ENCODE measurements at places on chromosomes 3 and 15. TPM values are rescaled to one million over a fixed set of nuclear protein-coding genes. Genes with fewer than 3 reads are reported as not detected.

DNA sequence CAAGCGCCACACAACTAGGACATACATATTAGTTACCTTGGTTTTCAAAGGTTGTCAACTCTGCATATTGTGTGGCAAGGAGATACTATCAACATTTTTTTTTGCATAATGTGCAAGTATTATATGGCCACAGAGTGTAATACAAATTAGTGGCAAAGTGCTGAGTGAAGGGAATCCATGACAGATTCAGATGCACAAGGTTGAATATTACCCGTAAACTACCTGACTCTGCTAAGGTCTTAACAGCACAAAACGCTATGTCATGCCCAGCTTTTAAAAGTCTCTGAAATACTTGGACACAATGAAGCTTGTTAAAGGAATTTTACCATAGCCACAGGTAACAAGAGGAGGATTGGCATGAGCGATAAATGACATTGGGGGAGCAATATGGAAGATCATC is 79.0 kb downstream of the SATB1 start:
- H3K4me3 ChIP-seq, result no peak overlapping the region
- no peak for DNase-seq
- H3K4me1 ChIP-seq, result no peaks in the 10 kb centered on the region
- no peak overlapping the region for H3K27ac ChIP-seq

DNA sequence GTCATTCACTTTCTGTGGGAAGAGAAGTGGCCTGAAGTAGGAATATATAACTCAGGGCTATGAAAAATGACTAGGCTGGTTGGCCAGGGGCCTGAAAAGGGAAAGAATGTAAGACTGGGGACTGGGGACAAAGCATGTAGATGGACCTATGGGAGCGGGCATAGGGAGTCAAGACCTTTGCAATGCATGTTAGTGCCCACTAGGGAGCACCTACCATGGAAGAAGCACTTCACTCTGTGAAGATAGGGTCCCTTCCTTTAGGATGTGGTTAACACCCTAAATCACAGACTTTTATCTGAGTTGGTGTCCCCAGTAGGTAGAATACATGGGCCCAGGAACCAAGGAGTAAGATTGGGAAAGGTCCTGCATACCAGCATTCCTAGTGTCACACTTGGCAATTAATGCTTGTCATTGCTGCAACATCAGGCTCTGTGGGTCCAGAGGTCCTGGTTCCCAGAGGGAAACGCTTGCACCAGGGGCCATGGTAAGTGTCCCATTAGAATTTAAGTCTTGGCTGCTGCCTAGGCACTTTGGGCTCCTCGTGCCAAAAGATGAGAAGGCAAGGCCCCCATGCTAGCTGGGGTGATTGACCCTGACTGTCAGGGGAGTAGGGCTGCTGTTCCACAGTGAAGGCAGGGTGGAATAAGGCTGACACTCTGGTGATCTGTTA is 79.6 kb downstream of the CRYGS start:
- H3K36me3 ChIP-seq, result no peaks in the 10 kb centered on the region
- H3K4me1 ChIP-seq, result no peaks in the 10 kb centered on the region
- H3K27ac ChIP-seq, result no peak overlapping the region
- no peak overlapping the region for H3K4me3 ChIP-seq
- DNase-seq, result no peak

GRCh38 chr15:90382320-90382719 is 5.7 kb upstream of the IQGAP1 start:
- no peaks in the 10 kb centered on the region for H3K27me3 ChIP-seq
- H3K27ac ChIP-seq, result no peak overlapping the region
- no peak for DNase-seq
- H3K4me3 ChIP-seq, result no peak overlapping the region

DNA sequence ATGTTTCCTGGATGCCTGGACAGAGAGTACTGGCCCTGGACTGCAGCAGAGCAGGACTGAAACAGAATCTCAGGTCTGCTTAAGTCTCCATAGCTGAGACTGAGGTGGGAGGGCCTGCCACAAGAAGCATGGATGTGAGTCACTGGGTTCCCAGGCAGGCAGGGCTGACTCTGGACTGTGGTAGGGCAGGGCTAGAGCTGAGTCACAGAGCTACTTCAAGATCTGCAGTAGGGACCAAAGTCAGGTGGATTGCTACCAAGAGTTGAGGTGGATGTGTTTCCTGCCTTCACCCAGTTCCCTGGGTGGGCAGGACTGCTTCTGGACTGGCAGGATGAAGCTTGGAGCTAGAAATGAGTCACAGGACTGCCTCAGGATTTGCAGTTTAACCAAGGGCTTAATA is 282.9 kb downstream of the AGBL1 start:
- H3K4me1 ChIP-seq, result no peaks in the 10 kb centered on the region
- no peak for DNase-seq
- no peak overlapping the region for H3K27ac ChIP-seq
- no peak overlapping the region for H3K4me3 ChIP-seq
- H3K27me3 ChIP-seq, result no peaks in the 10 kb centered on the region

DNA sequence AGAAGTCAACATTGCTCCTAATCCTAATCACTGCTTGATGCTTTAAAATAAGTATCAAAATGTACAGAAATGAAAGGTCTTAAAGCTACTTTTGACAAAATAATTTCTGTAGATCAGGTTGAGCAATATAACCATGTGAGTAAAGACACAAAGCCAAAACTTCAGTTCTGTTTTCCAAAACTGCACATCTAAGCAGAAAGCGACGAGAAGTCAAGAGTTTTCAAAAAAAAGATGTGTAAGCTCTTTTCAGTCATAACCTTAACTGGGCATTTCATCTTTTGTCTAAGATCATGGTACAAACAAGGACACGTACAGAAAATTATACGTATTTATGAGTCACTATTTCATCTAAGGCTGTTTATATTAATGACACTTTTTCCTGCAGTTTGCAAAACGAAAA is 608.8 kb downstream of the FOXP1 start:
- H3K36me3 ChIP-seq, result peaks cover 21% of the 10 kb centered on the region
- no peak overlapping the region for H3K27ac ChIP-seq
- H3K27me3 ChIP-seq, result no peaks in the 10 kb centered on the region
- no peak overlapping the region for H3K4me3 ChIP-seq
- H3K4me1 ChIP-seq, result no peaks in the 10 kb centered on the region
- DNase-seq, result no peak

- no peak overlapping the region for H3K4me3 ChIP-seq
- peaks cover 3% of the 10 kb centered on the region for H3K4me1 ChIP-seq
- no peaks in the 10 kb centered on the region for H3K27me3 ChIP-seq
- no peak overlapping the region for H3K27ac ChIP-seq
- no peaks in the 10 kb centered on the region for H3K36me3 ChIP-seq
Observed at GRCh38 chr3:13475871-13476590, 4.1 kb upstream of the HDAC11 start.

- DNase-seq, result no peak
- H3K4me3 ChIP-seq, result no peak overlapping the region
- no peak overlapping the region for H3K27ac ChIP-seq
- peaks cover 17% of the 10 kb centered on the region for H3K4me1 ChIP-seq
- H3K27me3 ChIP-seq, result peaks cover 73% of the 10 kb centered on the region
Observed at GRCh38 chr3:138936741-138937689, 9.9 kb downstream of the FOXL2 start.

DNA sequence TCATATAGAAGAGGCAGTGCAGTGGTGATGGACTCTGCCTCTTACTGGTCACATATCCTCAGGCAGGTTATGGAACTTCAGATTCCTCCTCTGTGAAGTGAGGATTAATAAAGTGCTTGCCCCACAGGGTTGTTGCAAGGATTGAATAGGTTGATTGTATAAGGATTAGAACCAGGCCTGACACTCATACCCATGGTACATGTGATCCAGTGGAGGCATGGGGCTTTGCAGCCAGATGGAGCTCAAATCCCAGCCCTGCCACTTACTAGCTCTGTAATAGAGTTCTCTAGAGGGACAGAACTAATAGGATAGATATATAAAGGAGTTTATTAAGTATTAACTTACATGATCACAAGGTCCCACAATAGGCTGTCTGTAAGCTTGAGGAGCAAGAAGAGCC is 184.6 kb upstream of the EIF1B start:
- DNase-seq, result no peak
- no peaks in the 10 kb centered on the region for H3K27me3 ChIP-seq
- no peaks in the 10 kb centered on the region for H3K4me1 ChIP-seq
- H3K4me3 ChIP-seq, result no peak overlapping the region
- H3K27ac ChIP-seq, result no peak overlapping the region
- H3K36me3 ChIP-seq, result no peaks in the 10 kb centered on the region

DNA sequence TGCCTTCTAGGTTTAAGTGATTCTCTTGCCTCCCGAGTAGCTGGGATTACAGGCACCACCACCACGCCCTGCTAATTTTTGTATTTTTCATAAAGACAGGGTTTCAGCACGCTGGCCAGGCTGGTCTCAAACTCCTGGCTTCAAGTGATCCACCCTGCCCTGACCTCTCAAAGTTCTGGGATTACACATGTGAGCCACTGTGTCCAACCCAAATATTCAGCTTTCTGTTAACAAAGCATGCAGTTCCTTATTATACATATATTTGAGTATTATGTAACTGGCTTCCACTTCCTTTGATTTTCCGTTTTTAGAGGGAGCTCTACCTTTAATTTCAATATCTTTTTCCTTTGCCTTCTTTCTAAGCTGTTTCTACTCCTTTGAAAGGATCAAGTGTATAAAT is 26.1 kb downstream of the TSC22D2 start:
- no peaks in the 10 kb centered on the region for H3K4me1 ChIP-seq
- no peak for DNase-seq
- no peak overlapping the region for H3K4me3 ChIP-seq
- no peaks in the 10 kb centered on the region for H3K36me3 ChIP-seq
- no peak overlapping the region for H3K27ac ChIP-seq

GRCh38 chr15:29568840-29569532 is 253.3 kb downstream of the TJP1 start:
- no peaks in the 10 kb centered on the region for H3K4me1 ChIP-seq
- peak overlapping the region; percentile 55 for H3K4me3 ChIP-seq
- no peaks in the 10 kb centered on the region for H3K36me3 ChIP-seq
- DNase-seq, result peak; percentile 80

DNA sequence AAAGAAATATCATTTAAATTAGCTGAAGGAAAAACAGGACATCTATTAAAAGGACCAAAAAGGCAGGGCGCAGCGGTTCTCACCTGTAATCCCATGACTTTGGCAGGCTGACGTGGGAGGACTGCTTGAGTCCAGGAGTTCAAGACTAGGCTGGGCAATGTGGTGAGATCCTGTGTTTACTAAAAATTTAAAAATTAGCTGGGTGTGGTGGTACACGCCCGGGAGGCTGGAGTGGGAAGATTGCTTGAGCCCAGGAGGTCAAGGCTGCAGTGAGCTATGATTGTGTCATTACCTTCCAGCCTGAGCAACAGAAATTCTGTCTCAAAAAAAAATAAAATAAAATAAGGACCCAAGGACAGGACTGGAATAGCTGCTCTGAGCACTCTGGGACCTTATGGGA is 16.2 kb upstream of the HERC1 start:
- no peak for DNase-seq
- H3K27me3 ChIP-seq, result no peaks in the 10 kb centered on the region
- no peaks in the 10 kb centered on the region for H3K4me1 ChIP-seq
- H3K27ac ChIP-seq, result no peak overlapping the region

GRCh38 chr15:70854666-70854976 is 664 bp upstream of the LARP6 start:
- no peak overlapping the region for H3K4me3 ChIP-seq
- H3K27ac ChIP-seq, result no peak overlapping the region
- H3K36me3 ChIP-seq, result no peaks in the 10 kb centered on the region
- DNase-seq, result no peak
- H3K4me1 ChIP-seq, result no peaks in the 10 kb centered on the region

GRCh38 chr3:74642876-74643275 is 28.4 kb upstream of the CNTN3 start:
- H3K4me1 ChIP-seq, result no peaks in the 10 kb centered on the region
- no peaks in the 10 kb centered on the region for H3K27me3 ChIP-seq
- DNase-seq, result no peak
- H3K4me3 ChIP-seq, result no peak overlapping the region
- H3K27ac ChIP-seq, result no peak overlapping the region

DNA sequence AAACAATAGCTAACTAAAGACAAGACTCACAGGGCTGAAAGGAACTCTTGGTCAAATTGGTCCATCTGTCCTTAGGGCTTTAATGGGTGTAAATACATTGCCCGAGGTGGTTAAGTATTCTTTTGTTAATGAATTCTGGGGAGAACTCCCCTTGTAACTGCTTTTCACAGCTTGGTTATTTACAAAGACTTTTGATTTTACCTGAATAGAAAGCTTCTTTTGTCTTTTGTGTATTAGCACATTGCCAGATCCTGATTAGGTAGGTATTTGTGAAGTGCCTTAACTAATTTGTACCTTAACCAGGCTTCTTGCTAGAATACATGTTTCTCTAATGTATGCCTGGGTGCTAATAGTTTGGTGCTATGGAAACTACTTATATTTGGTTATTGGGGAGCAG is 14.0 kb downstream of the CHD2 start:
- H3K4me1 ChIP-seq, result peaks cover 30% of the 10 kb centered on the region
- no peaks in the 10 kb centered on the region for H3K27me3 ChIP-seq
- no peak overlapping the region for H3K4me3 ChIP-seq
- H3K36me3 ChIP-seq, result no peaks in the 10 kb centered on the region

DNA sequence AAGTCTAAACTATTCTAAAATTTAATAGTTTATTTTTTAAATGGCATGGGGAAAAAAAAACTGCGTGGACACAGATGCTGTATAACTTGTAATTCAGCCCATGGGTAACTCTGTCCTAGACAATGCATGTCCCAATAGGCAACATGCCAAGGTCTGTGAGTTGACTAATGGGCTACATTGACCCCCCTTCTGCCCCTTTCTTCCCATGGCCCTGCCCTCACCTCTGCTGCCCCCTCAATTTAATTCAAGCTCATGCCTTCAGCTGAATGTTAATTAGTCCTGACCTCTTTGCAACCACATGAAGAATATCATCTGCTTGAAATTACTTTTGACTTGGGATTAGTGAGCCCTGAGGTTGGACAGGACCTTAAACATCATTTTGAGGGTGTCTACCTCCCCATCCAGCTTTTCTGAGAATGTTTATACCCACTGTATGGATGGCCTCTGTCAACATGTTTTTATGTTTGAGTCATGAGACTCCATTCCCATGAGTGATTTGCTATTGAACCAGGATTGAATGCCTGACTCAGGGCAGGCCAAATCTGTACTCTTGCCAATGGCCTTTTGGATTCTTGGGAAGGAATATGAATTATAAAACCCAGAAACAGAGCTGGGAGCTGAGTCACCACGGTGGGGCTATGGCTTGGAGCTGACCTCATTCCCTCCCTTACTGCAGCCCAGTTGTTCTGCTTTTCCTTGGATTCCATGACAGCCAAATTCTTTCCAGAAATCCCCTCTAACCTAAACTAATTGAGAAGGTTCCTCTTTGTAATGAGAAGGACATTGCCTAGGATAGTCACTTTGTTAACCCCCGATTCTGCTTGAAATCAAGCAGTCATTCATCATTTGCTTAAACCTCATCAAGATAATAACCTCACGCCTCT is 33.5 kb upstream of the PDE8A start:
- H3K4me1 ChIP-seq, result no peaks in the 10 kb centered on the region
- H3K4me3 ChIP-seq, result no peak overlapping the region
- DNase-seq, result no peak

PODXL2 gene
- 12.1 TPM for total RNA-seq

POC1A gene
- total RNA-seq, result 33.7 TPM

C3orf85 gene
- 10.5 TPM for total RNA-seq

ADAMTS9 gene
- 14.3 TPM for total RNA-seq

ACTC1 gene
- total RNA-seq, result not detected

EXOG gene
- 12.0 TPM for total RNA-seq

SHC4 gene
- 0.50 TPM for total RNA-seq

FBXO40 gene
- not detected for total RNA-seq

HIGD2B gene
- total RNA-seq, result not detected

C3orf70 gene
- total RNA-seq, result 12.7 TPM

CCR1 gene
- total RNA-seq, result 0.57 TPM

Measured in colonic mucosa (tissue), 4 donors.